ENCODE measurements at places on chromosomes 4 and X. TPM values are rescaled to one million over a fixed set of nuclear protein-coding genes. Genes with fewer than 3 reads are reported as not detected.

DNA sequence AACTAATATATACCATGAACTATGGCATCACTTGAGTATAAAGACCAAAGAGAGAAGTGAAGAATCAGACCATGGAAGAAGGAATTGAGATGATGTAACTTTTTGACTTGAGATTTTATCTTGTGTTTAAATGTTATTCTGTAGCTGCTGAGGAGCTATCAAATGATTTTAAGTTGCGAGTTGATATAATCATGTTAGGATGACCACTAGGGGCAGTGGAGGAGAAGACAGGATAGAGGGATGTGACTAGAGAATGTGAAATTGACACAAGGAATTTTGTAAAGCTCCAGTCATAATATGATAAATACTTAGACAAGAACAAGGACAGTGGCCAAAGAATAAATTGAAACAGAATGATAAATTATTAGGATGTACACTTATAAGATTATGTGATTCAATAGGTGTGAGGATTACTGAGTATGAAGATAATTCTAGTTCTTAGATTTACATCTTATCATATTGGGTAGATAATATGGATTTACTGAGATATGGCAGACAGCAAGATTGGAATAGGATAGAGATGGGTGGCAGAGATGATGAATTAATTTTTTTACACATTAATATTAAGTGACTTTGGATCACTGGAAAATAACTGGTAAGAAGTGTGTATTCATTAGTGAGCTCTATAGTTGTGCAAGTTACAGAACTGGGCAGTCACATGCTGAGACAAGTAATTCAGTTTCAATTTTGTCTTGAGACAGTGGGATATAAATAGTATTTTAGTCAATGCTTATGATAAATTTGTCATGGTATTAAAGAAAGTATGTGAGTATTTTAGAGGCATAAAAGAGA lies 816.0 kb upstream of the PCDH10 start:
- no peaks in the 10 kb centered on the region for H3K4me1 ChIP-seq
- no peaks in the 10 kb centered on the region for H3K36me3 ChIP-seq
- H3K27ac ChIP-seq = no peak overlapping the region
- H3K4me3 ChIP-seq = no peak overlapping the region
- no peaks in the 10 kb centered on the region for H3K27me3 ChIP-seq

GRCh38 chr4:51870441-51871188 lies 27.7 kb downstream of the DCUN1D4 start:
- DNase-seq = no peak
- peaks cover 2% of the 10 kb centered on the region for H3K4me1 ChIP-seq
- no peak overlapping the region for H3K27ac ChIP-seq
- no peak overlapping the region for H3K4me3 ChIP-seq
- H3K36me3 ChIP-seq = peaks cover 24% of the 10 kb centered on the region

Gene TSPAN7
- 21.8 TPM for total RNA-seq

DNA sequence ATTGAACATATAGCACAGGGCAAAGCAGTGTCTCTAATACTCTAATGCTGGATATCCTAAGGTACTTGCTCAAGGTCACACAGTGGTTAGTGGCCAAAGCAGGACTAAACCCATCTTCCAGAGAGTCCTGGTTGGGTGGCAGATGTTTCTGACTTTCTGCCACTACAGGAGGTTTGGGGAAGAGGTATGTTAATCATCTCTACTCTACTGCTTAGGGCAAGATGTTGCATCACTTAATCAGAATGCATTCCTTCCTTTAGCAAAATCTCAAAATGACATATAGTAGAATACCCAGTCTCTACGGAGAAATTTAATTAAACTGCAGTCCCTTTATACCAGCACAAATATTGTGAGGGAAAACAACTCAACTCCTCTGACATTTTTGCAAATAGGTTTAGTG lies 190.7 kb upstream of the FAM241A start:
- H3K4me3 ChIP-seq = no peak overlapping the region
- no peaks in the 10 kb centered on the region for H3K4me1 ChIP-seq
- no peaks in the 10 kb centered on the region for H3K36me3 ChIP-seq
- no peaks in the 10 kb centered on the region for H3K27me3 ChIP-seq

Gene CCKAR
- total RNA-seq = 2.7 TPM

Gene MAGIX
- total RNA-seq = 5.0 TPM

- no peak overlapping the region for H3K27ac ChIP-seq
- no peaks in the 10 kb centered on the region for H3K4me1 ChIP-seq
- peaks cover 58% of the 10 kb centered on the region for H3K27me3 ChIP-seq
- H3K36me3 ChIP-seq = no peaks in the 10 kb centered on the region
- DNase-seq = no peak
Measured at GRCh38 chrX:151153086-151153485, 23.3 kb upstream of the GPR50 start.

DNA sequence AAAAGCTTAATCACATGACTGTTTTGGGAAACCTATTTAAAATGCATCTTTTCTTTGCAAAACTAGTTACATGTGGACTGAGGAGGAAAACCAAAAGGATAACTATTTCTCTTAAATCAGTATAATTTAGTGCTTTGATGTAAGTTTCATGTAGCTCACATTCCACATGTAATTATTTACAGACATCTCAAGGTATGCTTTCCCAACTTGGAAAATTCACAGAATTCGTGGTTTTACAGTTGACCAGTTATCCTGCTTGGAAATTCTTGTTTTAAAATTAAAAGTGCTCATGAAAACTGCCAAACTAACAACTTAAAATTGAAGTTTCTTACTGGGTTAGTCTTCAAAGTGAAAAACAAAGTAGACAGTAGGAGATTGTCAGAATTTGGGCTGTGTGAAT lies 52.4 kb downstream of the EDNRA start:
- H3K36me3 ChIP-seq = peaks cover 11% of the 10 kb centered on the region
- no peak overlapping the region for H3K27ac ChIP-seq
- DNase-seq = no peak
- H3K27me3 ChIP-seq = no peaks in the 10 kb centered on the region

GRCh38 chr4:184907216-184907615 lies 81.4 kb upstream of the ACSL1 start:
- no peak overlapping the region for H3K4me3 ChIP-seq
- no peaks in the 10 kb centered on the region for H3K4me1 ChIP-seq
- H3K27ac ChIP-seq = no peak overlapping the region
- no peak for DNase-seq
- H3K36me3 ChIP-seq = peaks cover 1% of the 10 kb centered on the region

DNA sequence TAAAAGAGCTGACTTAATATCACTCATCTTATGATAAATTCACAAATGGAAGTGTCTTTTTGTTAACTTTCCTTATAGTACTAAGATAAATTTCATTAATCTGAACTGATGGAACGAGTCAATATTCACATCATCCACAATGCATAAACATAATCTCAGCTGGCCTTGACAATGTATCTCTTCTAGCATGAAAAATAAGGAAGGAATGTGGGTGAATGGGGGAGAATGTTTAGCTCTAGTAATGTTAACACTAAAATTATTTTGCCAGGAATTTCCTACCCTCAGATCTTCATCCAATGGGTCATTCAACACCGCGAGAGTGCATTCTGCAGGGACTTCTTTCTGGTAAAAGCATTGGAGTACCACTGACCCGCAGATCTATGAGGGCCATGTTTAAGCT lies 15.8 kb downstream of the TRPC3 start:
- H3K36me3 ChIP-seq = no peaks in the 10 kb centered on the region
- no peak overlapping the region for H3K27ac ChIP-seq
- DNase-seq = no peak

Gene TEX13C
- total RNA-seq = not detected

Gene SHROOM4
- total RNA-seq = 6.6 TPM

DNA sequence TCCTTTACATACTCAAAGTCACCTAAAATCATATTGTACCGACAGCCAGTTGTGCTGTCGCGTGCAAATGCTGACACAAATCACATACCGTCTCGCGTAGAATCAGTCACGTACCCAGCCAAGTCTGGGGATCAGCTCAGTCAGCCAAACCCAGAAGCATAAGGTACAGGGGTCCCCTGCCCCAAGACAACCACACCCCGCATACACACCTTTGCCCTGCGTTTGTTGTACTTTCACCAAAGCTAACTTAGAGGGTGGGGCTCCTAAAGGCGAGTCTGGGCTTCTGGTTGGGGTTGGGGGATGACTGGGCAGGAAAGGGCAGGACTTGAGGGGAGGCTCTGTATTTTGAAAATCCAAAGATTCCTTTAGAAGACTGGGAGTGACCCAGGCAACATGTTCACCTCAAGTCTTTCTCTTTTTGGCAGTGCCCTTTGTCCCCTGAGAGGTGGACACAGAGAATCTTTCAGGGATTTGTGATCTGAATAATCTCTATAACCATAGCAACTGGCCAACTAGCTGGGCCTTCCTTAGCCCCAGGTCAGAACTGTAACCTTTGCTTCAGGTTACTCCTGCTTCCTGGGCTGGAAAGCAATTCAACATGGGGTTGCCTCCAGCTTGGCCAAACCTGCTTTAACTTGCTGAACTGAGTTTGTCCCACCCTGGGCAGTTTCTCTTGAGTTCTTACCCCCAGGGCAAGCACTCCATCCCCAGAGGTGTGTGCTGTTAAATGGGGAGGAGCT lies 992 bp downstream of the GDPD2 start:
- H3K27ac ChIP-seq = no peak overlapping the region
- H3K4me3 ChIP-seq = no peak overlapping the region
- peaks cover 8% of the 10 kb centered on the region for H3K4me1 ChIP-seq
- H3K27me3 ChIP-seq = no peaks in the 10 kb centered on the region

- H3K27me3 ChIP-seq = no peaks in the 10 kb centered on the region
- no peak overlapping the region for H3K4me3 ChIP-seq
- no peaks in the 10 kb centered on the region for H3K4me1 ChIP-seq
Measured at GRCh38 chrX:100895365-100896075, 21.4 kb upstream of the NOX1 start.

Gene EXOSC9
- total RNA-seq = 33.6 TPM

DNA sequence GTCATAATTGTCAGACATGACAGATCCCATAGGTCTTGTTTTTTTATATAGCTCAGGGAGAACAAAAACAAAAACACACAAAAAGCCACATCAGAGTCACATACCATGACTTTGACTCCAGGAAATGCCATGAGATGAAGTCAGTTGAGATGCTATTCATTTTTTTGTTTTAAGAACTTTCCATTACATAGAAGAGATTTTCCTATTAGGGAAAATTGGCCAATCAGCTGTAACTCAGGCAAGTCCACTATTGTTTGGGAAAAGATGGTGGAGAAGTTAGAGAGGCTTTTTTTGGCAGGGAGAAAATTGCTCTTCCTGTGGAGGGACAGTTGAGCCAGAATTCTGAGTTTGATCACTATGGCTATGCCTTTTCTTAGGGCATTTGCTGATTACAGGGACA lies 72.6 kb downstream of the SMARCA5 start:
- DNase-seq = no peak
- H3K4me1 ChIP-seq = no peaks in the 10 kb centered on the region
- H3K27ac ChIP-seq = no peak overlapping the region
- no peaks in the 10 kb centered on the region for H3K27me3 ChIP-seq
- H3K36me3 ChIP-seq = peaks cover 2% of the 10 kb centered on the region

Gene EREG
- total RNA-seq = not detected

Gene LONRF3
- total RNA-seq = 1.5 TPM

All from progenitor cell of endocrine pancreas (in vitro differentiated cells).